Stimulated activated CD8-positive, alpha-beta memory T cell treated with anti-CD3 and anti-CD28 coated beads, Interleukin-7, amount 100 ng/mL, for 1 hour (primary cell): ENCODE measurements at places on chromosomes 12 and 14.

DNA sequence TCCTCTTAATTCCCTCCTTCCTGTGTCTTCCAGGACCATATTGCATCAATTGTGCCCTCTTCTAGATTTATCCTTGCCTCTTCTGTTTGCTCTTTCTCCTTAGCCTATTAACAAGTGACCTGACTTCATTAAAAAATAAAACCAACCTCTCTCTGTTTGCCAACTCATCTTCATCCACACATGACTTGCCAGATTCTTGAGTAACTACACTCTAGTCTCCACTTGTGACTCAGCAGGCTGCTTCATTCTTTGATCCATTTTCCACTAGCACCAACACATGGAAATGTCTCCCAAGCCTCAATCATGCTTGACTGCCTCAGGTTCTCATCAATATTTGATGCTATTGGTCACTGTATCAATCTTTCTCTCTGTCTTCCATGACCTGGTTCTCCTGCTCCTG is 492.4 kb upstream of the TMPO start:
- no peak for DNase-seq

GRCh38 chr12:103028881-103029639 is 71.6 kb downstream of the ASCL1 start:
- no peak for DNase-seq

DNA sequence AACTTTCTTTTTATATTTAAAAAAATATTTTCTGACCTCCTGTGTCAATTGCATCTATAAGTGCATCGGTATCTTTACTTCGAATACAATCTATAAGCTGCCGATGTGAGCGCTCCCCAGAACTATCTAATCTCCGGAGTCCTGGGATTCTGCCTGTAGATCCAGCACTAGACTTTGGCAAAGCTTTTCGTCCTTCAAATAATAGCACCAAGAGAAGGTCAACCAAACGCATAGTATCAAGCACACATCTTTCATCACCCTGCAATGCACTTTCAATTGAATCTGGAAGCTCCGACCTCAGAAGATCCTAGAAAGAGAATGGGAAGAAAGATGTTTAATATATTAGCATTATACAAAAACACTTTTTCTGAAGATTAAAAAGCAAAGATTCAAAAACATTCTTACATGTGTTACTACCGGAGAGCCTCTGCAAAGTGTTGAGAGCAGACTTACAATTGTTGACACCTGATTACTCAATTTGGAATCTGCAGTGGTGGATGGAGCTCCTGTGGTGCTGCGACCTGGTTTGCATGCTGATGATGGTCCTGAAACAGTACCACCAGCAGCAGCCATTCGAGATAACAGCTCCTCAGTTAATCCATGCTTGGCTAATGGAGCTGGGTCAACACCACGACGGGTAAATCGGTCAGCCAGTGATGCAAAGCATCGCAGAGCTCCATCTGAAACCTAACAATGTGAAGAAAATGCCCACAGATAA is 34.3 kb downstream of the HECTD1 start:
- DNase-seq = no peak

DNA sequence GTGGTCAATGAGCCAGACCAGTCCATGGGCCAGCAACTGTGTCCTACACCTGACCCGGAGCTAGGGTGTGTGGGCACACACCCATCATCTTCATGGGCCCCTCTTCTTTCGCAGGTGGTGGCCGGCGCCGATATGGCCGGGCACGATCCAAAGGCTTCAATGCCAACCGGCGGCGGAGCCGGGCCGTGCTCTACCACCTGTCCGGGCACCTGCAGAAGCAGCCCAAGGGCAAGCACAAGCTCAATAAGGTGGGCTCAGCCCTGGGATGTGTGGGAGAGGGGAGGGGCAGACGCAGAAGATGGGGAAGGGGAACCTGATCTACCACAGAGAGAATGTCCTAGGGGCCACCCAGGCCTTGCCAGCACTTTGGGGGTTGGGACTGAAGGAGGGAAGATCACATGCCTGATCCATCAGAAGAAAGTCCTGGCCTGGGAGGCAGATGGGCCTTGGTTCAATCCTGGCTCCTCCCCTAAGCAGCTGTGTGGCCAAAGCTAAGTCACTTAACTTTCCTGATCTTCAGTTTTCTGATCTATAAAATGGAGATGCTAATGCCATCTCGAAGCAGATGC is 3.8 kb downstream of the KCNH3 start:
- no peak for DNase-seq

DNA sequence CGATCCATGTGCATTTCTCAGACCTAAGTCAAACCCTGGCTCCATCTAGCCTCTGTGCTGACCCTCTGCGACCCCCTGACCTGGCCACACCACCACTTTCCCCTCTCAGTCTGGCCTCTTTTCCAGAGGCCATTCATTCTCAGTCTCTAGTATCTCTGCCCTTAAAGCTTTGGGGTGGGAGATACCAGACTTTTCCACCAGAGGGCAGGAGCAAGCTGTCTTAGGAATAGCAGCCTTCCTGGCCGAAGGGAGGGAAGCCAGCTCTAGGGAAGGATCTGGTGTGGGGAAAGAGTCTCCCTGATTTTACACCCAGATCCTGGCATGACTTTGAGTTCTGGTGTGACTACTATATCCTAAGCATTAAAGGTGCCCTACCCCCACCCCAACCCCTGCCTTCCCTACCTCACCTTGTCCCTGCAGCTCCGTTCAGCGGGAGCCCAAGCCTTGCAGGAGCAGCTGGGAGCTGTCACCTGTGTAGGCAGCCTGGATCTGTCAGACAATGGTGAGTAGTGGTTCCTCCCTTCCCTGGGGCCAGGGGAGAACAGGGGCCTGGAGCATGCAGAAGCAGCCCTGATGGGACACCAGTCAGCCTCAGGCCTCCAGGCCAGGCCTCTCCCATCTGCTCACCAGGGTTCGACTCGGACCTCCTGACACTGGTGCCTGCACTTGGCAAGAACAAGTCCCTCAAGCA is 6.6 kb downstream of the CARMIL3 start:
- no peak for DNase-seq

DNA sequence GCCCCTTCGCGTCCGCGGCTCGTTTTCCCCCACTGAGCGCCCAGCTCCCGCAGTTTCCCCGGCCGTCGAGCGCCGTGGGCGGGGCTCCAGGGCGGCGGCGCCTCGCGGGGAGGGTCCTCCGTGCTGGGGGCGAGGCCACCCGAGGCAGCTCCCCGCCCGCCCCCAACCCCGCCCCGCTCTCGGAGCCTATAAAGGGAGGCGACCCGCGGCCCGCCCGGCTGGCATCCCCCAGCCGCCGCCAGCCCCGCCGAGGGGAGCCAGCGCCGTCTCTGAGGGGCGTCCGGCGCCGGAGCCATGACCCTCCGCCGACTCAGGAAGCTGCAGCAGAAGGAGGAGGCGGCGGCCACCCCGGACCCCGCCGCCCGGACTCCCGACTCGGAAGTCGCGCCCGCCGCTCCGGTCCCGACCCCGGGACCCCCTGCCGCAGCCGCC is at the start of gene TAMALIN:
Gene TAMALIN, plus strand, starts transcription at position 221 of the 432 bp plus-strand sequence. Its CDS starts 74 bp downstream, at position 295.
- DNase-seq = peak; percentile 65

GRCh38 chr12:68368327-68368726 is 36.2 kb upstream of the MDM1 start:
- DNase-seq = no peak

DNA sequence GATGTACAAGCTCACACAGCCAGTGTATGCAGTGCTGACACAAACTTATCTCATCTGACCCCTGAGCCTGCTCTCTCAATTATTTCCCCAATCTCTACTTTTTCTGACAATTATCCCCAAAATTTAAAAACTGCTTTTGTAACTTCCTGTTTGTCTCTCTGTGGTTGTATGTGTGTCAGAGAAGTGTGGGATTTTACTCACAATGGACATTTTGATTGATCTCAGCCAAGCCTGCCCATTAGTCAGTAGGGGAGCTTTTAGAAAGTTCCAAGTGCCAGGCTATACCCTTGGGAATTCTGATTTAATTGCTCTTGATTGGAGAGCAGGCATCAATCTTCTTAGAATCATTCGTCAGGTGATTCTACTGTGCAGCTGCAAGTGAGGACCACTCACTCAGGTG is 64.9 kb upstream of the LMNTD1 start:
- DNase-seq = no peak

DNA sequence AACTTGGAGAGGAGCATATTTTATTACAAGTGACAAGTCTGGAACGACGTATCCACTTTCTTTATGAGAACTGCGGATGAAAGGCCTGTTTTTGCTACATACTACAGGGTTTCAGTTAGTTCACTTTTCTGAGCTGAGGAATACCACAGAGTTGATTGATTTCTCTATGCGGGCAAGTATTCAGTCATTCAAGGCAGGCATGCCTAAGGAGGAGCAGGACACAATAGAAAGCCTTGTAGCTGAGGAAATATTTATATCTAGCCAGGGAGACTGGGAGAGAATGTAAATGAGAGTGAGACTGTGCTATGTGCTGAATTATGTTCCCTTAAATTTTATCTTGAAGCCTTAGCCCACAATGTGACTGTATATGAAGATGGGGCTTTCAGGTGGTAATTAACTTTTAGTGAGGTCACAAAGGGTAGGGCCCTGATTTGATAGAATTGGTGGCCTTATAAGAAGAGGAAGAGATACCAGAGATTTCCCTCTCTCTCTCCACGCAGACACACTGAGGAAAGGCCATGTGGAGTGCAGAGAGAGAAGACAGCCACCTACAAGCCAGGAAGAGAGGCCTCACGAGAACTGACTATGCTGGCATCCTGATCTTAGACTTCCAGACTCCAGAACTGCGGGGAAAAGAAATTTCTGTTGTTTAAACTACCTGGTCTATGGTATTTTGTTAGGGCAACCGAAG is 459.0 kb upstream of the ATP2B1 start:
- DNase-seq = no peak

DNA sequence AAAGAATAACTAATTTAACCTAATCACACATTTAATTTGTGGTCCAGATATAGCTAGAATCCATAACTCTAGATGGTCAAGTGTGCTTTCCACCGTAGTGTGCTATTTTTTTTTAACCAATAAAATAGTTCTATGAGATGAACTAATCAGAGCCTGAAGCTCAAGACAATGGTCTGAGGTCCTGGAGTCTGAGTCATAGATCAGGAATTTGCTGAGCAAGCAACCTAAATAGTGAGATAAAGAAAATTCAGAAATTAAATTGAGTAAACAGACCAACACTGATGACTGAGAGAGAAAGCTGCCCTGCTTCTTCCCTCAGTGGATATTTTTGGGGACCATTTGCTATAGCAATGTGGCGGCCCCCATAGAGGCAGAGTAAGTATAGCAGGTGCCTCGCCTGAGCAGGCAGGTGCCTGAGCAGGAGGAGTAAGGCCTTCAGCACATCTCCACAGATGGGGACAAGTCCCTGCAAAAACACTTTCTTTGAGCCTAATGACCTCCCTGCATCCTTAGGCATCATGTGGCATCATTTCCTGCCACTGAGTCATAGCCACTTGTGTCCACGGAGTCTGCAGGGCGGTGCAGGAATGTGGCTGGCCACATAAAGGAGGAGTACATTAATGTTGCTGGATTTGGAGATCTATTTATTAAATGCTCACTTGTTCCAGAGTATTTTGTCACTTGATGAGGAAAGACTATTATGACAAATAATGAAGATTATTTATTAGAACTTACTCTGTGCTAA is 13.9 kb upstream of the CLEC4E start:
- DNase-seq = no peak
